ENCODE measurements at places on chromosomes 11 and 22.

DNA sequence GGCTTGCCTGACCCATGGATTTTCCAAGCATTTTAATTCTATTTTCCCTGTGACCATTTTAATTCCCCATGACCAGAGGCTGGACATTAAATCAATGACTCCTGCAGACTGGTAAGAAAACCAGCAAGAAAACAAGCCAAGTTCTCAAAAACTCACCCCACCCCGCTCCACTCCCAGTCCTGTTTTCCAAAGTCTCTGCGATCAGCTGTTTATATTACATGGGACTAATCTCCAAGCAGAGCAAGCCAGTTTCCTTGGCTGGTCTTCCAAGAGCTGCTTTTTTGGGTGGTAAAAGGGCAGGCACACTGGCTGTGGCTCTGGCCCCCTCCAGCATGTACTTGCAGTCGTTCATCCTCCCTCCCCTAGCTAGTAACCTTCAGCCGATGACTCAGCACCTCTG is 97.9 kb downstream of the RRAS2 start:
- DNase-seq: no peak

- DNase-seq: no peak
Measured at GRCh38 chr22:35440129-35440528, 40.2 kb downstream of the MCM5 start.

- DNase-seq: no peak
Measured at GRCh38 chr22:26561756-26562417, 28.0 kb downstream of the TPST2 start.

DNA sequence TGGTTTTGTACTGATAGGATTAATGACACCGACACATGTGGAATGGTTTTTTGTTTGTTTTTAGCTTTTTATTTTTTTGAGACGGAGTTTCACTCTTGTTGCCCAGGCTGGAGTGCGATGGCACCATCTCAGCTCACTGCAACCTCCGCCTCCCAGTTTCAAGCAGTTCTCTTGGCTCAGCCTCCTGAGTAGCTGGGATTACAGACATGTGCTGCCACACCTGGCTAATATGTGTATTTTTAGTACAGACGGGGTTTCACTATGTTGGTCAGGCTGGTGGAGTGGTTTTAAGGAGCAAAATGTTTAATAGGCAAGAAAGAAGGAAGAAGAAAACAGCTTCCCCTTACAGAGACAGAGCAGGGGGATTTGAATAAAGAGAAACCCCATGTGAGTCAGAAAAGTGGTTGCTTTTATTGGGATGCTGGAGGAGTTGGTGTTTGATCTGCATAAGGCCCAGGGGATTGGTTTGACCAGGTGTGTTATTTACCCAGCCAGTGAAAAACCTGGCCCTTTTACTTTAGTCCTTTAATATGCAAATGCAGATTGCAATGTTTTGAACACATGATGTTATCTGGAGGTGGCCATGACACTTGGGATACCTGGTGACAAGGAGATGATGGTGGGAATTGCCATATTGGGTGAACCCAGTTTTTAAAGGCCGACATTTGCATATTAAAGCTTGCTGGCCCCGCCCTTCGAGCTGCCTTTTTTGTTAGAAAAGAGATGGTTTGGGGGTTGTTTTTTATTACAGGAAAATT is 24.3 kb downstream of the SUSD2 start:
- no peak for DNase-seq

All from natural killer cell (primary cell).